Type B pancreatic cell (in vitro differentiated cells): ENCODE measurements at places on chromosomes 2 and 18. TPM values are rescaled to one million over a fixed set of nuclear protein-coding genes. Genes with fewer than 3 reads are reported as not detected.

DNA sequence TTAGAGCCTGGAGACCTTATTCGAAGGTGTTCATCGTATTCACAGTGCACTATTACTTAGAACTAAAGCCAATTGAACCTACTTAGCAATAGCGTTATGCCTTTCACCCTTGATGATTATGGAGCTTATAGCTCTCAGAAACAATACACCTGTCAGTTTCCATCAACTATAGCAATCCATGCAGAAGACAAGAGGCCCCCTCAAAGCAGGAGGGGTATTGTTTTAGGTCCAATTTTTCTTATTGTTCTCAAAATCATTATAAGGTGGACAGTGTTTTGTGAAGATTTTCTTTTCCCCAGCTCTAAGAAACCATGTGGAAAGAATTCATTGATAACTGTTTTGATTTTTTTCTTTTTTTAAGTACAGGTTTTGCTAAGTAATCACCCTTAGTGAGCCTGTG is 135.5 kb downstream of the MEIS1 start:
- no peak for DNase-seq

GRCh38 chr2:230068651-230069055 is at the start of gene SLC16A14:
Gene SLC16A14 (minus strand): TSS chr2:230068924. CDS start chr2:230059352, 9,572 bp downstream.
- DNase-seq, result no peak

Gene CYTIP
- total RNA-seq, result 0.40 and 0.51 TPM in 2 replicates

GRCh38 chr2:85165088-85165690 is 32.0 kb downstream of the TCF7L1 start:
- DNase-seq, result no peak

Gene CDC42EP3
- total RNA-seq, result 43.7 and 65.4 TPM in 2 replicates

DNA sequence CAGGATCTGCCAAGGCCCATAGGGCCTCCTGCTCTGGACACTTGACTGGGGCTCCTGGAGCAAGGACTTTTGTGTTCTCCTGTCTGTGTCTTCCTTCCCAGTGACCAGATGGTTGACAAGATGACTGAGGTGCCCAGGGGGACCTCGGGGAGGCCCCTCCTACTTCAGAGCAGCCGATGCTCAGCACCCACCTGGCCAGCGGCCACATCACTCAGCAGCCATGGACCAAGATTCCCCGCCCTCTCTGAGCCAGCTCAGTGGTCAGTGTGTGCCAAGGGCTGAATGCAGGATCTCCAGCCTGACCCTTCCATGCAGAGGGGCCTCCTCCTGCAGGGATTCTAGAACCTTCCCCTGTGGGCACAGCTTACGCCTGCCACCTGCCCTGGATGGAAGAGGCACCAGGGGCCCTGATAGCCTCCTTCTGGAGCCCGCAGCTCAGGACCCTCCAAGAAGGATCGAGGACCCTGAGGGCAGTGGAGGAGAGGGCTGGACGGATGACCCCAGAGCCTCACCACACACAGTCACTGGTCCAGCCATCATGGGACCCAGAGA is 87.4 kb upstream of the GPC1 start:
- DNase-seq, result no peak

Gene EHBP1
- 59.2 and 60.0 TPM in 2 replicates for total RNA-seq

Gene DPYSL5
- total RNA-seq, result 8.5 and 51.1 TPM in 2 replicates

GRCh38 chr2:58089081-58089480 is 42.5 kb downstream of the VRK2 start:
- DNase-seq, result no peak

DNA sequence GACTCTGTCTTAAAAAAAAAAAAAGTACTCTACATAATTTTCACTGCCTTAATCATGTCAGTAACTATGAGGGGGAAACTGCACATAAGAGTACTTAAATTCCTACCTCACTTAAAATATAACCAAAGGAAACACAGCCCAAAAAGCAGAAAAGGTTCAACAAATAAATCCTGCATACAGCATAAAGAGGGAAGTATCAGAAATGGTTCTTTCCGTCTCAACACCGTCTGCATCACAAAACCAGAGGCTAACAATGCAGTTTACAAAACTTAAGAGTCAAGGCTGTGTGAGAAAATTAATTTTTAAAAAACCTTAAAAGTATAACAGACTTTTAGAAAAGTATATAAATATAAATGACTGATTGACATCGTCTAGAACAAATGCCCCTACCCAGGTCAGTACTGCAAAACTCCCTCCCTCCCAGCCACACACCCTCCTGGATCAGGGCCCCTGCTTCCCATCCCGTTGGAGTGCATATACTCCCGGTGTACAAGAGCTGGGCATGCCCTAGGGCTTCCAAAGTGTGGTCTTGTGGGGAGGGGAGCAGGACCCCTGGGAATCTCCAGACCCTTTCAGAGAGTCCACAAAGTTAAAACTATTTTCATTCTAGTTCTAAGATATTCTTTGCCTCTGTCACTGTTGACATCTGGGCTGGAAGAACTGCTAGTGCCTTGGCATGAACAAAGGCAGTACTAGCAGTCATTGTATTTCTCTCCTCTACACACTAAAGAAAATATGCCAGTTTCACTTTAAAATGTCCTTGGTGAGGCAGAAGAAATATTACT is 67.0 kb upstream of the SERTAD2 start:
- no peak for DNase-seq

Gene C2orf92
- 9.0 and 11.5 TPM in 2 replicates for total RNA-seq

- no peak for DNase-seq
These were observed 59.9 kb upstream of the POU3F3 start for GRCh38 chr2:104793966-104794365.

GRCh38 chr2:98484121-98484557 is 39.5 kb downstream of the INPP4A start:
- DNase-seq, result no peak

GRCh38 chr2:105912081-105912480 is 167.4 kb downstream of the NCK2 start:
- DNase-seq, result no peak

- DNase-seq, result no peak
These were observed 99.5 kb downstream of the MAPK4 start for GRCh38 chr18:50659091-50660003.

Gene EHD3
- total RNA-seq, result 5.3 and 8.9 TPM in 2 replicates

GRCh38 chr2:73850009-73850408 is 21.2 kb downstream of the STAMBP start:
- no peak for DNase-seq

- peak; percentile 58 for DNase-seq
These were observed 47.4 kb upstream of the ANKRD62 start for GRCh38 chr18:12046046-12046750.

Gene MRPS5
- total RNA-seq, result 67.6 and 70.2 TPM in 2 replicates

Gene CLEC4F
- not detected in 2 replicates for total RNA-seq

Gene GPR45
- total RNA-seq, result not detected in 2 replicates

DNA sequence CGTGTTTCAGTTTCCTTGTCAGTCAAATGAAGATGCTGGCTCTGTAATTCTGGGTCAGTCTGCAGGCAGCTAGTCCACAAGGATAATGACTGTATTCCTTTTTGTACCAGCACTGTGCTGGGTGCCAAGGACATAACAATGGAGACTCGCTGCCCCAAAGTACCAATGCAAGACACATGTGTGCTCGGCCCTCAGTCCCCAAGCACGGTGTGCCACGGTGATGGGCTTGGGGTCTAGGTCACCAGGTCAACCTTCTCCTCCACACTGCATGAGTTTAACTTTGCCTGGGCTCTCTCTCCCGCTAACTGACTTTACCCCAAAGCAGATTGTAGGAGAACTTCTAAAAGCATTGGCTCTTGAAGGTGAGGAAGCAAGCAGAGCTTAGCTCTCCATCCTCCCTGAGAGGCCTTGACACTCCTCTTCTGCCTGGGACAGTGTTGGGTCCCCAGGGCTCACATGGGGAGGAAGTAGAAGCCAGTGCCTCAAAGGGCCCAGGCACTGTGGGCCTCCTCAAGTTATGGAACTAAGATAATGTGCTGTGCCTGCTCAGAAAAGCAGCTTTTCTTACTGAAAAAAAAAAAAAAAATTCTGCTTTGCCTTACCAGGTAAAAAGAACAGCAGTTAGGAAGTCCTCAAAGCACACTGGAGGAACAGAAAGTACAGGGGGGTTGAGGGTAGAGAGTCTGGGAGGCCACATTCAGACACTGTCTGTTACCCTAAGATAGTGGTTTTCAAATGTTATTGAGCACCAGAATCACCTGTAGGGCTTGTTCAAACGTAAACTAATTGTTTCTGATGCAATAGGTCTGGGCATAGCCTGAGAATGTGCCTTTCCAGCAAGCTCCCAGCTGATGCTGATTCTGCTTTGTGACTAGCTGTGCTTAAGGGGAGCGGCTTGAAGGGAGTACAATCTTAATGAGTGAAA is 276.4 kb upstream of the CXCR4 start:
- DNase-seq, result no peak

Gene NBAS
- 44.3 and 53.5 TPM in 2 replicates for total RNA-seq
